Ascending aorta (tissue), 2 donors: ENCODE measurements at places on chromosomes 4 and X.

DNA sequence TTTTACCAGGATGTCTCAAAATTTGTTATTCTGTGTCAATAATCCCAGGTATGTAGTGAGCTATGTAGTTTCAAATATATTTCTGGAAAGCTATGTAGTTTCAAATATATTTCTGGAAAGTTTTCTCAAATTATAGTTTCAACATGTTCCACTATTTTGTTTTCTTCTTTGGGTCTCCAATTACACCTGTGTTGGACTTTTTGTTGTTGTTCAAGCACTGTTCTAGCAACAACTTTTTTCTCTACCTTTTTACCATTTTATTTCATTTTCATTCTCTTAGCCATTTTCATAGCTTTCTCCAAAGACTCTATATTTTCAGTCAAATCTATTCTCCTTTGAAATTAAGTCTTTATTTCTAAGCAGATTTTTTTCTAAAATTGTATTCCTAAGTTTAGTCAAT, 88.4 kb downstream of the LCORL start:
- no peaks in the 10 kb centered on the region for H3K36me3 ChIP-seq
- no peak for DNase-seq
- no peaks in the 10 kb centered on the region for H3K27me3 ChIP-seq
- H3K27ac ChIP-seq, result no peak overlapping the region
- H3K4me1 ChIP-seq, result no peaks in the 10 kb centered on the region
- no peak overlapping the region for H3K4me3 ChIP-seq

- H3K27me3 ChIP-seq, result no peaks in the 10 kb centered on the region
- H3K36me3 ChIP-seq, result peaks cover 39% of the 10 kb centered on the region
- H3K4me3 ChIP-seq, result no peak overlapping the region
These were observed 35.9 kb upstream of the GUCY1B1 start for GRCh38 chr4:155722816-155723499.

DNA sequence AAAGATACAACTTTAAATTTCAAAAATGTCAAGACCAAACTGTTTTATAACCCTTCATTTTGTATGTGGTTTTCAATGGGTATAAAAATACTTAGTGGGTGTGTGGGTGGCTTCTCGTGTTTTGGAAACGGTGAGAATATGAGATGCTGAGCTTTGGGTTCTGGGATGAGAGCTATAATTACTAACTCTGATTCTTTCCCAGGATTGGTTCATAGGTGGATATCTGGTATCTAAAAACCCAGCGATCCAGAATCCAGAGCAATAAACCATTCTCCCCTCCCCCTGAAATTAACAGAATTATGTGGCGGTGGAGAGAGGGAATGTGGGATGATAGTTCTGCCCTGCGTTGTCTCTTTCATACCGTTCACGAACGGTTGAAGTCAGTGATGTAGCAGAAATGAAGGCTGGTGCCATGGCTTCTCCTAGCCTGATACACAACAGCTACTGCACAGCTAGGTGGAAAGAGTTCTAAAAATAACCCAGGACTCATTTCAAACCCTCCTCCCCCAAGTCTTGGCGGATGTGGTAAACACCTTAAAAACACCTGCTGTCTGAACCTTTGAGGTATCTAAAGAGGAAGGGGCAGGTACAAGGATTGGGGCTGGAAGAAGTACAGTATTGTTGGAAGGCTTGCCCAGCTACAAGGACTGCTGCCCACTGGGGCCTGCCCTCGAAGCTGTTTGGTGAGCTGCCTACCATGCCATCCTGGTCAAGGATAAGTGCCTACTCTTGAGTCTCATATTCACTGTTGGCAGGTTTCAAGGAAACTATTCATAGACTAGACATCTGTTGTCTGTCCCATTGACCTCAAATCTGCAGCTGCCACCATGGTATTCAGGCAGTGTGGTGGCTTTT, 44.5 kb downstream of the SEPTIN11 start:
- no peak for DNase-seq
- peaks cover 21% of the 10 kb centered on the region for H3K36me3 ChIP-seq
- H3K4me3 ChIP-seq, result no peak overlapping the region
- H3K27me3 ChIP-seq, result no peaks in the 10 kb centered on the region
- H3K4me1 ChIP-seq, result peaks cover 3% of the 10 kb centered on the region

DNA sequence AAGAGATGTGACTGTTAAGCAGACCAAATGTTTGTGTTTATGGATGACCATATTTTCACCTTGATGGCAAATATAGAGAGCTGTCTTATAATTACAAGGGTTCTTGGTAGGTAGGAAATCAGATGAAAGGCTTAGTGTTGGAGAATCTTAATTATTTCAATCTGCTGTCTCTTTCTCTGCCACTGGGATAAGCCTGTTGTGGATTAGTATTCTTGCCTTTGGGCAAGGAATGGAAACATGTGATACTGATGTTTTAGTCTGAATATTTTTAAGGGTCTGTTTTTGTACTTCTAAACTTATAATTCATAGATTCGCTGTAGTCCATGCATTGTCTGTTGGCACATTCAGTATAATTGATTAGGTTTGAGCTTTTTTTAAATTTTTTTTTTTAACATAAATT, 23.7 kb upstream of the NUDT6 start:
- H3K27me3 ChIP-seq, result no peaks in the 10 kb centered on the region
- H3K36me3 ChIP-seq, result peaks cover 21% of the 10 kb centered on the region
- DNase-seq, result no peak
- no peak overlapping the region for H3K4me3 ChIP-seq
- no peaks in the 10 kb centered on the region for H3K4me1 ChIP-seq

DNA sequence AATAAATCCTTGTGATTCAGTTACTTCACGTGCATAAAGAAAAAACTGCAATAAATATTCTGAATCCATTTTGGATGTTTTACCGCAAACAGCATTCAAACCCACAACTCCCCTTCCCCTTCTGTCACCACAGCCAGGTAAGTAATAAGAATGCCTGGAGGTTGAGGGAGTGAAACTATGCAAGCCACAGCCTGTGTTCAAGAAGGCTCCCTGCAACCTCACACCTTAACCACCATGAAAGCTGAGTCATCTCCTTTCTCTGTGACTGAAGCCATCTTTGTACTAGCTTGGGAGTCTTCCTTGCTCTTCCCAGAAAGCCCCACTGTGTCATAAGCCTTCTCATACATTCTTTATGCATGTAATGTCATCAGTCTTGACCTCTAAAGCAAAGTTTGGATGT, 297.0 kb upstream of the PUDP start:
- no peaks in the 10 kb centered on the region for H3K27me3 ChIP-seq
- no peaks in the 10 kb centered on the region for H3K4me1 ChIP-seq

GRCh38 chrX:32530802-32531403, 680.4 kb downstream of the DMD start:
- DNase-seq, result no peak
- no peak overlapping the region for H3K27ac ChIP-seq
- no peaks in the 10 kb centered on the region for H3K4me1 ChIP-seq
- H3K36me3 ChIP-seq, result no peaks in the 10 kb centered on the region

- H3K36me3 ChIP-seq, result no peaks in the 10 kb centered on the region
- H3K27me3 ChIP-seq, result no peaks in the 10 kb centered on the region
- no peak overlapping the region for H3K4me3 ChIP-seq
- no peak overlapping the region for H3K27ac ChIP-seq
These were observed 48.2 kb downstream of the GUCY1B1 start for GRCh38 chr4:155807021-155807420.

- peaks cover 5% of the 10 kb centered on the region for H3K36me3 ChIP-seq
- H3K27ac ChIP-seq, result peak overlapping the region; percentile 85
- DNase-seq, result no peak
These were observed 2.5 kb downstream of the TIMP1 start for GRCh38 chrX:47584714-47585113.

GRCh38 chr4:120085705-120086104, 19.1 kb upstream of the MAD2L1 start:
- no peak for DNase-seq
- H3K4me1 ChIP-seq, result no peaks in the 10 kb centered on the region
- H3K36me3 ChIP-seq, result no peaks in the 10 kb centered on the region
- no peak overlapping the region for H3K4me3 ChIP-seq

GRCh38 chr4:147682755-147683154, 1.2 kb downstream of the PRMT9 start:
- H3K4me3 ChIP-seq, result peak overlapping the region; percentile 84
- H3K36me3 ChIP-seq, result peaks cover 8% of the 10 kb centered on the region

DNA sequence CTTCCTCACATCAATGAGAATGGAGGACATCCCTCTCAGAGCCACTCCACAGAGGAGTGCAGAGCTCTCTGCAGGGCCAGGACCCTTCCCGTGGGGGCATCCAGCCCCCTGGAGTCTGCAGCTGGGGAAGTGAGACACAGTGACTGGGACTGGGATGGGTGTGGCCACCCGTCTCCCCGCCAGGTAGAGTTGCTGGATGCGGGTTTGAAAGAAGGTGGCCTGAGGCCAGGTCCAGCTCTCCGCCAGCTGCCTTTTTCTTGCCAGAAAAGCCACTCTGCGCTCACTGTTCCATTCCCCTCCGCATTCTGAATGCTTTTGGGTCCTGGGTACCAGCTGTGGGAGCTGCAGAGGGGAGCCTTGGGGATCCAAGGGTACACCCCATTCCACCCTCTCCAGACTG, 82.6 kb downstream of the ABLIM2 start:
- no peak overlapping the region for H3K27ac ChIP-seq
- no peaks in the 10 kb centered on the region for H3K4me1 ChIP-seq
- no peaks in the 10 kb centered on the region for H3K27me3 ChIP-seq
- no peak for DNase-seq

- no peak overlapping the region for H3K27ac ChIP-seq
- DNase-seq, result no peak
- H3K4me3 ChIP-seq, result no peak overlapping the region
- H3K27me3 ChIP-seq, result no peaks in the 10 kb centered on the region
- H3K4me1 ChIP-seq, result peaks cover 2% of the 10 kb centered on the region
- H3K36me3 ChIP-seq, result no peaks in the 10 kb centered on the region
These were observed 87.1 kb upstream of the FAM9C start for GRCh38 chrX:13131396-13132137.

GRCh38 chr4:17024425-17024824, 126.0 kb upstream of the LDB2 start:
- no peak overlapping the region for H3K4me3 ChIP-seq
- no peaks in the 10 kb centered on the region for H3K36me3 ChIP-seq
- no peaks in the 10 kb centered on the region for H3K27me3 ChIP-seq
- no peak for DNase-seq
- no peaks in the 10 kb centered on the region for H3K4me1 ChIP-seq
- no peak overlapping the region for H3K27ac ChIP-seq

GRCh38 chrX:70444946-70445656, 466 bp downstream of the DLG3 start:
- H3K4me1 ChIP-seq, result peaks cover 4% of the 10 kb centered on the region
- H3K27ac ChIP-seq, result no peak overlapping the region
- H3K27me3 ChIP-seq, result no peaks in the 10 kb centered on the region
- no peak for DNase-seq
- peak overlapping the region; percentile 68 for H3K4me3 ChIP-seq

- H3K36me3 ChIP-seq, result no peaks in the 10 kb centered on the region
- no peaks in the 10 kb centered on the region for H3K4me1 ChIP-seq
- no peak overlapping the region for H3K27ac ChIP-seq
- no peaks in the 10 kb centered on the region for H3K27me3 ChIP-seq
- H3K4me3 ChIP-seq, result no peak overlapping the region
These were observed 60.0 kb downstream of the PDHA1 start for GRCh38 chrX:19403696-19404095.

GRCh38 chr4:179625406-179625805, 2183.2 kb upstream of the AGA start:
- no peak overlapping the region for H3K27ac ChIP-seq
- no peak for DNase-seq
- no peaks in the 10 kb centered on the region for H3K4me1 ChIP-seq
- no peaks in the 10 kb centered on the region for H3K36me3 ChIP-seq
- no peak overlapping the region for H3K4me3 ChIP-seq

GRCh38 chrX:68462653-68463052, 29.4 kb upstream of the OPHN1 start:
- no peaks in the 10 kb centered on the region for H3K27me3 ChIP-seq
- no peak overlapping the region for H3K4me3 ChIP-seq
- H3K27ac ChIP-seq, result no peak overlapping the region
- no peak for DNase-seq
- H3K36me3 ChIP-seq, result no peaks in the 10 kb centered on the region

DNA sequence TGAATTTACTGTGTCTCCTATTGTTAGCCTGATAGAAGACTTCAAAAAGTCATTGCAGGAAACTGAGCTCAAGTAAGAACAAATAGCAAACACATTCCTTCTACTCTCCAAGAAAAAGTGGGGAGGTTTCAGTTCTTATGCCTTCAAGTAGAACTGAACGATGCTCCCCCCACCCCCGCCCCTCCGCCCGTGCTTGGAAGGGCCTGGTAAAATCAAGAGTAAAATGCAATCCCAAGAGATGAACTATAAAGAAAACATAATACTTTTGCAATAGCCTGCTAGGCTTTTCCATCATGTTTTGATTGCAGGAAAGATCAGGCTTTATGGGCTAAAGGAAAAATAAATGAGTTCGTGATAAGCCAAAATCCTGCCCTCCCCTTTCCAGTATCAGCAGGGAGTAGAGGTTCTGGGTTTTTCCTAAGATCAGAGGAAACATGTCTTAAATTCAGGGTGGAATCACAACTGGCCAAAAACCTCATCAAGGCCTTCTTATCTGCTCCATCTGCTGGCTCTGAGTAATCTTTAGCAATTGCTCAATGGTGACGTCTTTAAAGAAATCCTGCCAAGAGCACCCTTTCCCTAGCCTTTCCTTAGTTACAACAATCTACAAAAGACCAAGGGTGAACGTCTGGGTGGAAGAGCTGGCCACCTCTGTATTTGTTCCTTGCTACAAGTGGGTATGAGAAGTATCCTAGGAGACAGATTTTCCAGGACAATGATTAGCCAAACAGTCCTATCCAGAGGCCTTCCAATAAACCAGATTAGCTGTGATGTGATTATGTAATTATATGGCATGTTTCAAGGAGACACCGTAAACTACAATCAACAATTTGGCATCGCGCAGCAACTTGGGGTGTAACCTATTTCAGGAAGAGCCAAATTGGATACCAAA, 66.3 kb upstream of the FAM9C start:
- H3K27ac ChIP-seq, result peak overlapping the region; percentile 76
- no peaks in the 10 kb centered on the region for H3K27me3 ChIP-seq
- no peak for DNase-seq
- H3K36me3 ChIP-seq, result no peaks in the 10 kb centered on the region
- H3K4me1 ChIP-seq, result no peaks in the 10 kb centered on the region
- H3K4me3 ChIP-seq, result no peak overlapping the region

GRCh38 chrX:134526399-134526798, 66.4 kb downstream of the HPRT1 start:
- H3K4me1 ChIP-seq, result no peaks in the 10 kb centered on the region
- no peaks in the 10 kb centered on the region for H3K36me3 ChIP-seq
- H3K4me3 ChIP-seq, result no peak overlapping the region
- H3K27me3 ChIP-seq, result no peaks in the 10 kb centered on the region

- H3K4me1 ChIP-seq, result peaks cover 8% of the 10 kb centered on the region
- DNase-seq, result no peak
- H3K27me3 ChIP-seq, result no peaks in the 10 kb centered on the region
- H3K4me3 ChIP-seq, result peak overlapping the region; percentile 59
These were observed 3.3 kb downstream of the SH3TC1 start for GRCh38 chr4:8202108-8203051.

GRCh38 chr4:185307136-185307950, 88.4 kb downstream of the LRP2BP start:
- H3K36me3 ChIP-seq, result peaks cover 14% of the 10 kb centered on the region
- H3K4me3 ChIP-seq, result no peak overlapping the region
- no peak overlapping the region for H3K27ac ChIP-seq
- H3K27me3 ChIP-seq, result no peaks in the 10 kb centered on the region
- no peaks in the 10 kb centered on the region for H3K4me1 ChIP-seq
